ENCODE measurements at places on chromosomes 7 and 10.

GRCh38 chr10:31102421-31102820 lies 70.8 kb upstream of the ZNF438 start:
- no peak for DNase-seq

GRCh38 chr10:132612571-132613504 lies 75.3 kb downstream of the INPP5A start:
- DNase-seq = no peak

DNA sequence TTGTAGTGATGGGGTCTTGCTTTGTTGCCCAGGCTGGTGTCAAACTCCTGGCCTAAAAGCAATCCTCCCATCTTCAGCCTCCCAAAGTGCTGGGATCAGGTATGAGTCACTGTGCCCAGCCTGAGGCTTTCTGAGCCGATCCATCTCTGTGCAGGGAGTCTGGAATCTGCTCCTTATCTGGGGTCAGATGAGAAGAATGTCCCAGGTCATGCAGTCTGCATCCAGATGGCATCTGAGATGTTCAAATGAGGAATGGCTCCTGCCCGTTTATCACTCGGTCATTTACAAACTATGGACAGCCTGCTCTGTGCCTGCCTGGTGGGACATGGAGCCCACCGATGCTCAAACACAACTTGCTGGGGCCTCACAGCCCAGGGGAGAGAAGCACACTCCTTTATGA lies 11.1 kb upstream of the SLC18A3 start:
- no peak for DNase-seq

DNA sequence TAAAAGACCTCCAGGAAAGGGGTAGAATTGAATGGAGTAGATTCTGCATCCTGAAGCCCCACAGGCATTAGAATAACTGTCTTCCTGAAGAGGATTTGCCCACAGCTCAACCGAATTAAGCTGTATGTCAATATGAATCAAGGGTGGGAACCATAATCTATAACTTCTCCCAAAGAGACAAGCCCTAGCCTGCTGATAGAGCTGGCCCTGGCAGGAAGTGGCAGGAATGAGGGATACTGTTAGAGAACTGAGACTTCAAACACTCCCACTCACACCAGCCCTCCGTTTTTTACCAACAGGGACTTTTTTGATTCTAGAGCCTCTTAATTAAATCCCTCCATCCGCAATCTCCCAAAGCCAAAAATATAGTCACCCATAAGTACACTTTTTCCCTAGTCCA lies 12.2 kb upstream of the DUSP5 start:
- DNase-seq = no peak

GRCh38 chr7:1981201-1981877 lies 251.4 kb downstream of the MAD1L1 start:
- no peak for DNase-seq

- no peak for DNase-seq
These were observed 152.2 kb downstream of the CRPPA start for GRCh38 chr7:16268821-16269768.

DNA sequence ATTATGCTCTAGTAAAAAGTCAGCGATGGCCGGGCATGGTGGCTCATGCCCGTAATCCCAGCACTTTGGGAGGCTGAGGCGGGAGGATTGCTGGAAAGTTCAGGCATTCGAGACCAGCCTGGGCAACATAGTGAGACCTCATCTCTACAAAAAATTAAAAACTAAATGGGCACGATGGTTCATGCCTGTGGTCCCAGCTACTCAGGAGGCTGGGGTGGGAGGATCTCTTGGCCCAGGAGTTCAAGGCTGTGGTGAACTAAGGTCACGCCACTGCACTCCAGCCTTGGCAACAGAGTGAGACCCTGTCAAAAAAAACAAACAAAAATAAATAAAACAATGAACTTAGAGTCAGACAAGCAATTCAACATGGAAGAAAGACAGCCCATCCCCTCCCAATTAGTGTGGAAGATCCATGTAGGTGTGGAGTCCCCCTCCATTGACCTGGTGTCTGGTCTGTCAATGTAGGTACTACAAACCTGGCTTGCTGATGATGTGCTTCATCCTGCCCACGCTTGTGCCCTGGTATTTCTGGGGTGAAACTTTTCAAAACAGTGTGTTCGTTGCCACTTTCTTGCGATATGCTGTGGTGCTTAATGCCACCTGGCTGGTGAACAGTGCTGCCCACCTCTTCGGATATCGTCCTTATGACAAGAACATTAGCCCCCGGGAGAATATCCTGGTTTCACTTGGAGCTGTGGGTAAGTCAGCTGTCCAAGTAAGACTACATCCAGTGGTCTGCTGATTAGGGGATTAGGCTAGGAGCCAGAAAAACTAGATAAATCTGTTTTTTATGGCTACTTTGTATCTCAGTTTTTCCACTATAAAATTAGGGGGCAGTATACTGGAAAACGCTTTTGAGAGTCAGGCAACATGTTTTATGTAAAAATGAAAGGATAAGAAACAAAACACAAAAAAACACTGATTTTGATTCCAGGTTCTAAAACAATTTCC lies 9.3 kb downstream of the SCD start:
- no peak for DNase-seq

- DNase-seq = no peak
These were observed 69.8 kb downstream of the ORC5 start for GRCh38 chr7:104137971-104138370.

GRCh38 chr7:117478836-117479224 lies 995 bp upstream of the CFTR start:
- no peak for DNase-seq

DNA sequence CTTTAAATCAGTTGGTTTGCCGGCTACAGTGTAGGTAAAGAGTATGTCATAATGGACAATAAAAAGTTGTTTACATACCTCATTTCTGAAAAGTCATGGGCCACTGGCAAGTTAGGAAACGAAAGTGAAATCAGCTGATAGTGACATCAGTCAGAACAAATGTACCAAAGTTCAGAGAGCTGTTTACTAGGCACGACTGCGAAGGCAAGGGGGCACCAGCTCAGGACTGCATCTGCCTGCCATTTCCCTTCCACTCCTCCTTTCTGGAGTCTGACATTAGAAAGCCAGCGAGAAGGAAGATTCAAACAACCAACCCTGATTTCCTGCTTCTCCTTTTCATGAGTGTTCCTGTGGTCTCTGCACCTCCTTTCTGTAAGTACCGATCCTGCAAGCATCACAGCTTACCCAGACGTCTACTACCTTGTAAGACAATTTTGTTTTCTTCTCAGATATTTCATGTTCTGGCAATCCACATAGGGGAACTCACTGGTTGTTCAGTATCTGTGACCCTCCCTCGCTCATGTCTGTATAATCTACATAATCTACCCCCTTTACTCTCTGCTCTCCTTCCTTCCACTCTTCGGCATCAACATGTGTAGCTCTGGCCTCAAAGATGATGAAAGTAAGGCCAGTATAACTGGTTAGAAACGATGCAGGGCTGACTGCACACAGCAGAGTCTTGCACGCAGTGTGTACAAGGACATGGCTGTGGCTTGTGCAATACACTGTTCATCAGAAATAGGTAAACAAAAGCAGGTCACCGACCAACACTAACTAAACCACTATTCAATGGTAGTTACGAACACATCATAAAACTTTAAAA lies at the start of gene TMEM140:
Gene TMEM140 (plus strand): TSS at position 174 of the 823 bp plus-strand sequence. CDS start 16,370 bp downstream, outside the sequence.
- DNase-seq = no peak

GRCh38 chr7:101717628-101718357 lies 88.7 kb upstream of the MYL10 start:
- DNase-seq = no peak

DNA sequence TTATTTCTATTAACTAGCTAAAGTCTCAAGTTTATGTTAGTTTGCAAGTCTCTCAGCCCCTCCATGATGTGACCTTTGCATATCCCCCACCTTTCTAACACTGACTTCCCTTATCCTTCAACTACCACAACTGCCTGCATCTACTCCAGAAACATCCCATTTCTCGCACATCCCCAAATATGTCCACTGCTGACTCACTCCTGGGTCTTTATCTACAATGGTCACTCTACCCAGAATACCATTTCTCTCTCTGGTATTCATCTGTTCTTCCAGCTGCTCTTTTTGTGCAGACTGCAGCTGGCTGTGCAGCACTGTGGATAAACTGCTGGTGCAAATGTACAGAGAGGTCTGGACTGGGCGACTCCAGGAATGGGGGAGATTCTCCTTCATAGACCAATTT lies 32.7 kb upstream of the PRSS1 start:
- DNase-seq = no peak

DNA sequence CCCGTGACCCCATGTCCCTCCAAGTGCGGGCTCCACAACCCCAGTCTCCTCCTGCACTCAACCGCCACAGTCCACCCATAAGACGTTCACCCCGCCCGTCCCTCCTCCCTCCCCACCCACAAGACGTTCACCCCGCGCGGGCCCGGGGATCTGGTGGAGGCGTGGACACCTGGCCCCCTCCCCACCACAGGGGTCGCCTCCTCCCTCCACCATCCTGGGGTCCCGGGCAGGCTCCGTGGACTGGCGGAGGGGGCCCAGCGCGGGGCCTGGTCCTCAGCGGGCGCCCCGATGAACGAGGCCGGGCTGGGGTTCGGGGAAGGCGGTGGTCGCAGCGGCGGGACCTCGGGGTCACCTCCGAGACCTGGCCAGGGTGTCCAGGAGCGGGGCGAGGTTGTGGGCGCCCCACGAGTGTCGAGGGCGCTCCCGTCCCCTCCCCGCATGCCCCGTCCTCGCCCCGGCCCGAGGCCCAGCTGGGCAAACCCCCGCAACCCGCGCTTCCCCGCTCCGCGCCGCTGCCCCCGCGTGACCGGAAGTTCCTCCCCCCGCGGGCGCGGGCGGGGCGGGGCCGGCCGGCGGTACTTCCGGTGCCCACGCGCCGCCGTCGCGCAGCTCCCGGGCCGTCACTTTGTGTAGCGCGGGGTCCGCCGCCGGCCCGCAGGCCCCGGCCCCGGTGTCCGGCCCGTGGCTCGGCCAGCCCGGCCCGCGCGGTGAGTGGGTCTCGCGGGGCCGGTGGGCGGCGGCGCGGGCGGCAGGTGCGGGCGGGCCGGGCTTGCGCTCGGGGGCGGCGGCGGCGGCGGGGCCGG lies at the start of gene ZNF316:
Gene ZNF316 (plus strand): TSS at position 578 of the 803 bp plus-strand sequence. CDS start 5,092 bp downstream, outside the sequence.
- DNase-seq = no peak

GRCh38 chr7:82126576-82126975 lies 317.0 kb downstream of the CACNA2D1 start:
- DNase-seq = no peak

DNA sequence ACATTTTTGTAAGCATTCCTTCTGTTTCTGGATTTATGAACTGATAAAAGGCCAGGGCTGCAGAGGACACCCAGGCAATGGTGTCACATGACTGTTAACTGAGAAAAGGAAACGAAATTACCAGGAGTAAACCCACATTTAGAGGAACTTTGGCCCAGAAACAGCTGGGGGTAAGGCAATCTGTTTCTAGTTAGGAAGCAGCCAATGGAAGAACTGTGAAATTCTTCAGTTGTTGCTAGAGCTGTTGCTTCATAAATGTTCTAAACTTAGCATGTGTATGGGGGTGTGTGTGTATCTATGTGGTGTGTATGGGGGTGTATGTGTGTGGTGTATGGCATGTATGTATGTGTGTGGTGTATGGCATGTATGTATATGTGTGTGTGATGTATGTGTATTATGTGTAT lies 11.8 kb upstream of the PDCD4 start:
- DNase-seq = no peak

- DNase-seq = peak; percentile 18
These were observed 28.5 kb upstream of the DPYSL4 start for GRCh38 chr10:132158122-132158741.

DNA sequence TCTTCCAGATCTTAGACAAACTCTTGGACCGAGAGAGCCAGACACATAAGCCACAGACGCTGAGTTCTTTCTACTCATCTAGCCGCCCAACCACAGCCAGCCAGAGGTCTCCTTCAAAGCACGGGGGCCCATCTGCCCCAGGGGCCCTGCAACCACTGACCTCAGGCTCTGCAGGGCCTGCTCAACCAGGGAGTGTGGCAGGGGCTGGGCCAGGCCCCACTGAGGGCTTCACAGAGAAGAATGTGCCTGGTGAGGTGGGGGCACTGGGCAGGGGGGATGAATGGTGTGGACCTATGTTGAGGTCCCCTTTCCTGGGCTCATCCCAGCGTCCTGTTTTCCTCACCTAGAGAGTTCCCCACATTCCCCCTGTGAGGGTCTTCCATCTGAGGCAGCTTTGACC lies 11.4 kb downstream of the ZSWIM8 start:
- DNase-seq = no peak

DNA sequence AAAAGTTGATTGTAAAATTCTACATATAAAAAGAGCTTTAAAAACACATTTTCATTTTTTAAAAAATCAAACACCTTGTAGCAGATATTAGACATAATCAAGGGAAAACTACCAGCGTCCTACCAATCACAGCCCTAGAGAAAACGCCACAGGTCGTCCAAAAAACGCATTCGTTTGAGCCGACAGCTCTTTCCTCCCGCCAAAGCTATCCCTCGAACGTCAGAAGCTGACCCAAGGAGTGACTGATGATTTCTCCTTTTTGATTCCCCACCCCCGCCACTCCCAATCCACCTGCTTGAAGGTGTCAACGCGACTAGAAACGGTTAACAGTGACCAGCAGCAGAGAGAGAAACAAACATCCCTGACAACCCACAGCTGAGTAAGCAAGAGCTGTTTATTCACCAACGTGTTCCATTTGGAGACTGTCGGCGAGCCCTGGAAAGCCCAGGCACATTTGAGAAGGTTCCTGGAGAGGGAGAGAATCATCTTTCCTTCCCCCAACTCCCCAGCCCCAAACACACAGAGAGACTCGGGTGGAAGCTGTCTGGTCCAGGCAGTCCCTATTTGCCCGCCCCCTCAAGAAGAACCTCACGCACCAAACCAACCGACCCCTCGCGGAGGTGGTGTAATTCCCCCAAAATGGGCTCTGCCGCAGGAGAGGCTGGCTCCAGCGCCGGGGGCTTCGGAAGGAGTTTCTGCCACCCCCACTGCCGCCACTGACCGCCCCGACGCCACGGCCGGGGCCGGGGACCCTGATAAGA lies 622 bp downstream of the CPEB3 start:
- no peak for DNase-seq

GRCh38 chr10:78441694-78442093 lies 408.0 kb downstream of the RPS24 start:
- no peak for DNase-seq

DNA sequence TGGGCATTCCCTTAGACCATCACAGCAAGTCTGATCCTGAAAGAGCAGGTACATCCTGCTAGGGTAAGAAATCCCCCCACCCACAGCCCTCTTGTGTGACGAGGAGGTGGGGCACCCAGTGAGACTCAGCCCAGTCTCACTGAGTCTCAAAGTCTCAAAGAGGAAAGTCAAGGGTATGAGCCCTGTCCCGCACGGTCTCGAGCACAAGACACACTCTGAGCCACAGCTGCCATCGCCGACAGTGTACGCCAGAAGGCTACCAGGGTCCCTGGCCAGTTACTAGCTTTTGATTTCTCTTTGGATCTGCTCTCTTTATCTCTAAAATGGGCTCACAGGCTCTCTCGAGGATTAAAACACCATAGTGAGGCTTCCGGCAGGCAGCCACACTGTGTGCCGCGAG lies 190.2 kb downstream of the TNS3 start:
- no peak for DNase-seq

- DNase-seq = no peak
These were observed 10.4 kb upstream of the NXPH1 start for GRCh38 chr7:8423057-8423456.

GRCh38 chr7:155543011-155543876 lies 3.1 kb downstream of the CNPY1 start:
- no peak for DNase-seq
